ENCODE measurements at places on chromosomes 7 and 10.

DNA sequence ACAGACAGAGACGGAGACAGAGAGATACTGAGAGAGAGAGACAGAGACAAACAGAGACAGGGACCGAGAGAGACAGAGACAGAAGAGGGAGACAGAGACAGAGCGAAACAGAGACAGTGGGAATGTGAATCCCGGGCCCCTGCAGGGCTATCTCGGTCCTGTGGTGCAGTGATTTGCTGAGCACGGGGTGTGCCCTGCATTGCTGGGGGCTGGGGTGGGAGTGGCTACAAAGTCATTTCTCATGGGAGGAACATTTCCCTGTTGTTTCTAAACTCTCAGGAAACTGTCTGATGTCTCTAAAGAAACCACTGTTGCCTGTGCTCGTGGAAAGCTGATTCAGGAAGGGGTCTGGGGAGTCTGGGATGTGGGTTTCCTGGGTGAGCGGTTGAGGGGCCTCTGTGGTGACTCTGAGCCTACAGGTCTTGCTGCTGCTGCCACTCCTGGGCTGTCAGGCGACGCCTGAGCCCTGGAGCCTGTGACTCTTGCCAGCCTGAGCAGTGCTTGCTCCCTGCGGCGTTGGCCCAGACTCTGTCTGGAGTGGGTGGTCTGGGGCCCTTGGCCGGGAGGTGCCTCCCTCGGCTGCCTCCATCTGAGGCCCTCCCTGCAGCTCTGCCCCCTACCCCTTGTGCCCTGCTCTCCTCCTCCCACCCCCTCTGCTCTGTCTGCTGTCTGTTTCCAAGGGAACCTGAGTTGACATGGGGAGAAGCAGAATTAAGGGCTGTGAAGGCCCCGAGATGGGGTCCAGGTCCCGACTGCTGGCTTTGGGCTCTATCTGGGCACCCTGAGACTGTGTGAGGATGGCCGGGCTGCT is 292.0 kb downstream of the WDR37 start:
- DNase-seq, result no peak

DNA sequence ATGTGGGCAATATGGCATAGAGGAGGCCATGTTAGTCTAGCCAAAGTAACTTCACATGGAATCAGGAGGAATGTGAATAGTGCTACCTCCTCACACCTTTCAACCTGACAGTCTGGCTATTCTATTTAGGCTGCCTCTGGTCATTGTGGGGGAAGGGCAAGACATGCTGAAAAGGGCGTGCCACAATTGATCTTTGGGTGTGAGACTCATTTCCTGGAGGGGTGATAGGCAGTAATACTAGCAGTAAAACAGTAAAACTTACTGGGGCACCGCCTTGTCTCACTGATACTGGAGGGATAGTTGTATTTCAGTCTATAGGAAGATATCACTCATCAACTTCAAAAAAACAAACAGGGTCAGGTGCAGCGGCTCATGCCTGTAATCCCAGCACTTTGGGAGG is 88.7 kb downstream of the TMEM168 start:
- DNase-seq, result no peak

DNA sequence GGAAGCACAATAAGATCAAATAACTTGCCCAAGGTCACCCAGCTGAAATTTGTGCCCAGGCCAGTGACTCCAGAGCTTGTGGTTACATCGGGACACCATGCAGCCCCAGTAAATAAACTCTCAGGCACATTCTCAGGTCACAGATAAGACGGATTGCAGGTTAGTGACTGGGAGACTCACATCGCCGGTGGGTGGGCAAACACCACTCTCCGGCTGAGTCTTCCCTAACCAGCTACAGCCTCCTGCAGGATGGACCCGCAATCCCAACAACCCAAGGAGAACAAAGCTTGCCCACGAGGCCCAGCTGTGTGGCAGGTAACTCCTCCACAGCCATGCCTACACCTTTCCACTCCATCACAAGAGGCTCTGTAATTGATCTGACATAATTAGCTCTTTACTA is 81.7 kb upstream of the EFCAB10 start:
- DNase-seq, result no peak

DNA sequence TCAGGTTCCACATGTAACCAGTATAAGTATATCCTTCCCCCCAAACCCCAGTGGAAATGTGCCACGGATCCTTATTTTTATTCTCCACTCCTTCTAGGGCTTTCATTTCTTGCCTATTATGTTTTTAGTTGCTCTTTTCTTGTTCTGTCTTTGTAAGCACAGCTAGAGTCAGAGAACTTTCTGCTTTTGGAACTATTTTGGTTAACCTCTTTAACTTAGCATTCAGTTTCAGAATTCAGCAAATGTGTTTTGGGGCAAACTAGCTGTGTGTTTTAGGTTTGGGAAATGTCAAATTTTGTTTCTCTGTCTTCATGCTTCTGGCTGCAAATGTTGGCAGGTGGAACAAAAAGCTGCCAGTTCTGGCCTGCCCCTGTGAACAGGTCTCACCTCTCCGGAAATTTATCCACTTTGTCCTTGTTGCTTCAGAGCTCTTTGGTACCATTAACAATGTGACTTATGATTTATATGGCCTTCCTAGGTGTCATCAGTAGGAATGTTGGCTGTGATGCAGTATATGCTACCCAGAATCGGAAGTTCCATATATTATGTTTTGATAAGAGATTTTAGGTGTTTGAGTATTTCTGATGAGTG is 156.1 kb downstream of the ADK start:
- no peak for DNase-seq

DNA sequence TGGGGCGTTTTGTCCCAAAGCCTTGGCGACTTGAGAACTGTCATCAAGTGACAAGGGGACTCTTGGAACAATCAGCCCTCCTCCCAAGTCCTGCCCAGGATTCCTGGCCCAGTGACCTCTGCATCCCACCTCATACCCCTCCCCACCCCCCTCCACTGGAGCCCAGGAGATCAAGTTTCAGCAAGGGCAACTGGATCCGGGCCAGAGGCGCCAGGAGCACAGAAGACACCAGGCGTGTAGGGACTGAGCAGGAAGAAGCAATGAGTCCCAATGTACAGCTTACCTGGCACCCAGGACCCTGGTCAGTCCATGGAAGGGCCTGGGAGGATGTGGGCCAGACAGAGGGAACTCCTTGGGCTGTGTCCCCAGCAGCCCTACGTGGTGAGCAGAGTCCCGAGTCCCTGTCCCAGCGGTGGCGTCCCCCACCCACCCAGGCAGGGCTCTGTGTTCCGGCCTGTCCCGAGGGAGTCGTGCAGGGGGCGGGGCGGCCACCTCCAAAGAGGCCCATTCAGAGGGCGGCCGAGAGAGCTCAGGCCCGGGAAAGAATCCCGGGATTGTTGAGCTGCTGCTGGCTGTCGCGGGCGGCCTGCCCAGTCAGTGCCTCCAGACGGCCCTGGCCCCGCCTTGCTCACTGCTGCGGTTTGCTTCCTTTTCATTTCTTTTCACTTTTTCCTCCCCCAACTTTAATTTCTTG is 254.1 kb downstream of the TNS3 start:
- no peak for DNase-seq

DNA sequence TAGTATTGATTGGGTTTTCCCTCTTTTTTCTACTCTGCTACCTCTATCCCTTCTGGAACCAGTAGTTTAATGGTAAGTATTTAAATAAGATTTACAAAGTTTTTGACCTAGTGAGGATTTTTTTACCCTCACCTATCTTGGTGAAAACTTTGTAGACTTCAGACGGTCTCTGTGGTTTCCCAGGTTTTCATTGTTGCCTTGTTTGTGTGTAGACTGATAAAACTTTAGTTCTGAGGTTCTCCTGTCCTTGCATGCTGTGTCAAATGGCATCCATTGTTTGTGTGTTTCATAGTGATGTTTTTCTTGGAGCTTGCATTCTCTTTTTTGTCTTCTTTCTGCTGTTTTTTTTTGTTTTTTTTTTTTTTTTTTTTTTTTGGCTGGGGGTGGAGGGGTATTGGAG is 22.6 kb downstream of the ZNRF2 start:
- no peak for DNase-seq

- DNase-seq, result no peak
Observed at GRCh38 chr10:31581741-31582323, 262.8 kb downstream of the ZEB1 start.

DNA sequence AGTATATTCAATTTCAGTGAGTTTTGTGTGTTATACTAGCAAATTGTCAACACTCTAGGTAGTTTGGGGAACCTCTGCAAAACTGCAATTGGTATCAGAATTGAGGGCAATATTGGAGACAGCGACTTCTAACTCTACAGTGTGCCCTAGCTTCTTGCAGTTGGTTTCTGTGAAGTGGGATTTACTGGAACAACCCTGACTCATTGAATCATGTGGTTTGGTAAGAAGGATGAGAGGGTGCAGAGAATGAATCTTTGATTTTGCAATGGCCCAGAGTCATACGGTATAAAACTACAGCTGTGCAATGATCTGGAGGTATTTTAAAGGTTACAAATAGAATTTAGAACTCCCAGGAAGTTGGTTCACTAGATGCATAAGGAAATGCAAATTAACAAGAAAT is 129.1 kb upstream of the PPP1R3A start:
- no peak for DNase-seq

DNA sequence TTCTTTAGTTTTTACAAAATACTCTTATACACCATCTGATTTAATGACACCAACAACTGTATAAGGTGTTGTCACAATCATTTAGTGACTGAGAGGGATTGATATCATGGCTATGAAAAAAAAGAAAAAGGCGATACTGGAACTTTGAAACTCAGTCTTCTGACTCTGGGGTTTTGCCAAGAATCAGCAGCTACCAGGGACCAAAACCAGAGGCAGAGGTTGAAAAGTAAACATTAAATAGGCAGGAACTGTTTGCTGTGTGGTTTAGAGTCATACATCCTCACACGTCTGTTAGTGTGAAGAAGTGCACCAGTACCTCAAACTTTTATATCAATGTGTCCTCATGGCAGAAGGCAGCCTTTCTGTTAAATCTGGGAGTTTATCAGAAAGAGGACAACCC is 19.9 kb upstream of the GGCT start:
- DNase-seq, result no peak

- DNase-seq, result no peak
Observed at GRCh38 chr7:128939861-128940410, 2.2 kb downstream of the IRF5 start.

DNA sequence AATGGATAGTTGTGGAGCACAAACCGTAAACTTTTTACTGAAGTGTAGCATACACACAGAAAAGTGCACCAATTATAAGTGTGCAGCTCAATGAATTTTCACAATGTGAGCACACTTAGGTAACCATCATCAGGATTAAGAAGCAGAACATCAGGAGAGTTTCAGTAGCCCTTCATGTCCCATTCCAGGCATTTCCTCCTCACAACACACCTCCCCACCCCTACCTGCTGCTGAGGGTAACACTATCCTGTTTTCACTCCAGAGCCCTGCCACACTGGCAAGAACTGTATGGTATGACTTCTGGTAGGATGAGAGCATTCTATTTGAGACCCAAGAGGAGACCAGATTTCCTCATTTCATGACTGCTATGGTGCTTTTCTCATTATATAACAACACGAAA is 166.5 kb downstream of the PPP1R3A start:
- no peak for DNase-seq

DNA sequence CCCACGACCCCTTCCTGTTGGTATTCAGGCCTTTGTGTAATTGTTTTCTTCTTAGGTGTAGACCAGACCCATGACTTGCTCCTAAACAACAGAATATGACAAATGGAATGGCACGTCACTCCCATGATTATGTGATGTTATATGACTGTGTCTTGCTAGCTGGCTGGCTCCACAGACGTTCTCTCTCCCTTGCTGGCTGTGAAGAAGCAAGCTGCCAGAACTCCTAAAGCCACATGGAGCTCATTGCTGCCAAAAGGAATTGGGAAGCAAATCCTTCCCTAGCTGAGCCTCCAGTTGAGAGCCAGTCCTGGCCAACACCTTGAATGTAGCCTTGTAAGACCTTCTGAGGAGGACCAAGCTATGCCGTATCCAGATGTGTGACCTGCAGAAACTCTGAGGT is 74.2 kb downstream of the RAB18 start:
- DNase-seq, result no peak

DNA sequence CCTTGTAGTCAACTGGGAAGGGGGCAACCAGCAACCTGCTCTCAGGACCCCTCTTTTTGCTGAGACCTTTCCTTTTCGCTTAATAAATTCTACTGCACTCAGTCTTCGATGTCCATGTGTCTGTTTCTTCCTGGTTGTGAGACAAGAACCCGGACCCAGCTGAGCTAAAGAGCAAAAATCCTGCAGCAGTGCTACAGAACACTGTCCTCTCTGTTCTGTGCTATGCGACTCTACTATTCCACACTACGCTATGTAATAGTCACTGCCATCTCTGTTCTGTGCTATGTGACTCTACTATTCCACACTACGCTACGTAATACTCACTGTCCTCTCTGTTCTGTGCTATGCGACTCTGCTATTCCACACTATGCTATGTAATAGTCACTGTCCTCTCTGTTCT is 34.3 kb downstream of the DIP2C start:
- DNase-seq, result no peak

GRCh38 chr7:75772081-75773077 is at the start of gene CCL26:
Gene CCL26, minus strand, starts transcription at chr7:75772211. Its CDS starts 35 bp downstream, at chr7:75772176.
- no peak for DNase-seq

DNA sequence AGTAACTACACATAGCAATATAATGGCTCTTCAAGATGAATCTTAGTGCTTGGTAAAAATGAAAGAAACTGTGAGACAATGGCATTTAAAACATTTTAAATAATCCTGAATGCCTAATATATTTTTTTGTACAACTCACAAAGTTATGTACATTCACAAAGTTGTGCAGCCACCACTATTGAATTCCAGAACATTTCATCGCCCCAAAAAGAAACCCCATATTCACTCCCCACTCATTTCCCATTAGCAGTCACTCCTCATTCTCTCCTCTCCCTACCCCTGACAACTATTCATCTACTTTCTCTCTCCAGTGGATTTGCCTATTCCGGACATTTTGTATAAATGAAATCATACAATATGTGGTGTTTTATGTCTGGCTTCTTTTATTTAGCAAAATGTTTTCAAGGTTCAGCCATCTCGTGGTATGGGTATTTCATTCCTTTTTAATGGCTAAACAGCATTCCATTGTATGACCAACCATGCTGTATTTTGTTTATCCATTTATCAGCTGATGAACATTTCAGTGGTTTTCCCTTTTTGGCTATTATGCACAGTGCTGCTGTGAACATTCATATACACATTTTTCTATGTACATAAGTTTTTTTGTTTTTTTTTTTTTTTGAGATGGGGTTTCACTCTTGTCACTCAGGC is 34.7 kb downstream of the ENTPD7 start:
- no peak for DNase-seq

- no peak for DNase-seq
Observed at GRCh38 chr10:117241541-117242462, 888 bp downstream of the SLC18A2 start.

GRCh38 chr10:63614371-63614891 is 93.2 kb downstream of the REEP3 start:
- no peak for DNase-seq

DNA sequence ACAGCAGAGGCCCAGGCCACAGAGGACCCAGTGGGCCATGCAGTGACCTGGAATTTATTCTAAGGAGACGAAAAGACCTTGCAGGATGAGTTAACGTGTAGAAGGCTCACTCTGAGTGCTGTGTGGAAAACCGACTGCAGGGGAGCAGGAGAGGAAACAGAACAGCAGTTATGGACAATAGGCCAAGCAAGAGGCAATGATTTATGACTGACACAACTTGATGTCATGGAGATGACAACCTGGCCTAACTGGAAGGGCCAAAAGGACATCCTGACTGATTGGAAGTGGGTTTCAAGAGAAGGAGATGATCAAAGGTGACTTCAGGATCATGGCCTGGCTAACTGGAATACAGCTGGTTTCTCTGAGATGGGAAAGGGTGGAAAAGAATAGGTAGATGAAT is 70.2 kb upstream of the RAPGEF5 start:
- no peak for DNase-seq
